ENCODE measurements at places on chromosomes 5 and 9. TPM values are rescaled to one million over a fixed set of nuclear protein-coding genes. Genes with fewer than 3 reads are reported as not detected.
A peak's percentile ranks its signal among the peaks of the same experiment; 100 is the strongest.

DNA sequence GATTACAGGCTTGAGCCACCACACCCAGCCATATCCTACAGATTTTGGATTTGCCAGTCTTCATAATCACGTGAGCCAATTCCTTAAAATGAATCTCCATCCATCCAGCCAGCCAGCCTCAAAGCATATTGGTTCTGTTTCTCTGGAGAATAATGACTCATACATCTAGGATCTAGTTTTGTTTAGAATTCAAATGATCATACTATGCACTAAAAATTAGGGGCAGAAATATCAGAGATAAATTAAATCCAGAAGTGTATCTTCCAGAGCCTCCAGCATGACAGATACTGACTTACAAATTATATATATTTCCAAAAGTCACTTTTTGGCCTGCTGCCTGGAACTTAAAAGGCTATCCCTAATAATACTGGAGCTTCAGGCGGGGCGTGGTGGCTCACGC lies 119.1 kb upstream of the NR5A1 start:
- H3K27me3 ChIP-seq = peaks cover 3% of the 10 kb centered on the region
- DNase-seq = no peak
- H3K36me3 ChIP-seq = no peaks in the 10 kb centered on the region
- H3K4me3 ChIP-seq = no peak overlapping the region
- no peak overlapping the region for H3K27ac ChIP-seq

- peaks cover 2% of the 10 kb centered on the region for H3K4me1 ChIP-seq
- peak; percentile 35 for DNase-seq
- H3K27ac ChIP-seq = no peak overlapping the region
- peaks cover 68% of the 10 kb centered on the region for H3K27me3 ChIP-seq
- no peak overlapping the region for H3K4me3 ChIP-seq
- H3K36me3 ChIP-seq = no peaks in the 10 kb centered on the region
Observed at GRCh38 chr9:124054582-124055227, 43.1 kb downstream of the LHX2 start.

DNA sequence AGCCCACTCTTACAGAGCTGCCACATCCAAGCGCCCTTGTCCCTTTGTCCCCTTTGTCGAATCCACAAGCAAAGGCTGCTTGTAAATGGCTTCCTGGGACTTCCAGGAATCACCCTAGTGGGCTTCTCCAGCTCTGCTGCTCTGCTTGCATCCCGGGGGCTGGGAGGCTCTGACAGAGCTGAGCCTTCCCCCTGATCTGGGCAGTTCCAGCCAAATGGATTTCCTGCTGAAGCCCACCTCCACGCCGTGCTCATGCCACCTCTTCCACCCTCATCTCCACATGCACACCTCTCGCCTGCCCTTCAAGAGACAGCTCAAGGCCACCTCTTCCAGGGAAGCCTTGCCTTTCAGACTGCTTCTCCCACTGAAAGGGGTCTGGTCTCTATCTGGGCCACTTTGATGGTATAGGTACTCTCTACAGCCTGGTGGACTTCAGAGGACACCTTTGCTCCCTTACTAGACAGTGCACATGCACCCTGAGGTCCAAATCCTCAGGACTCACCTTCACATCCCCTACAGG lies 106.2 kb downstream of the LHFPL2 start:
- no peaks in the 10 kb centered on the region for H3K27me3 ChIP-seq
- no peak overlapping the region for H3K27ac ChIP-seq
- H3K4me1 ChIP-seq = no peaks in the 10 kb centered on the region
- H3K4me3 ChIP-seq = no peak overlapping the region
- H3K36me3 ChIP-seq = no peaks in the 10 kb centered on the region

DNA sequence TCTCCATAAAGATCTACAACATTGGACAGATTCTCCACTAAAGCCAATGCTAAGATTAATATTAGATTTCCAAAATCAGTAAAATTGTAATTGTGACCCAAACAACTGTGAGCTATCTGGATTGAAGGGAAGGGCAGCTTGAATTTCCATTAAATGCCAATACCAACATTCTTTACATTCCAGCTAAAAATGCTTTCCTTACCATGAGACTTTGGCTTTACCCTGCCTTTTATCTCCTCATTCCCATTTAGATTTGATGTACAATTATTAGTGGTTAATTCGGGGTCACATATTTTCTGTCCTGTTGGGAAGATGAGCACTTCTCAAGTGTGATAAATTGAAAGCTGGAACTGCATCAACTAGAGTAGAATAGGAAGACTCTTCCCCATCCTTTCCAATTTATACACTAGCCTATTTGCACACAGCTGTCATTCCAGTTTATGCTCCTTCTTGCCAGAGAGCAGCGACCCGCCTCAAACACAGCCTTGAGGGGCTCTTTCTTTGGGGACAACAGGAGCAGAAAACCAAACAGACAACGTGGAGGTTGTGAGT lies 33.1 kb upstream of the MYOT start:
- H3K27me3 ChIP-seq = no peaks in the 10 kb centered on the region
- no peaks in the 10 kb centered on the region for H3K36me3 ChIP-seq
- DNase-seq = no peak
- no peak overlapping the region for H3K27ac ChIP-seq

DNA sequence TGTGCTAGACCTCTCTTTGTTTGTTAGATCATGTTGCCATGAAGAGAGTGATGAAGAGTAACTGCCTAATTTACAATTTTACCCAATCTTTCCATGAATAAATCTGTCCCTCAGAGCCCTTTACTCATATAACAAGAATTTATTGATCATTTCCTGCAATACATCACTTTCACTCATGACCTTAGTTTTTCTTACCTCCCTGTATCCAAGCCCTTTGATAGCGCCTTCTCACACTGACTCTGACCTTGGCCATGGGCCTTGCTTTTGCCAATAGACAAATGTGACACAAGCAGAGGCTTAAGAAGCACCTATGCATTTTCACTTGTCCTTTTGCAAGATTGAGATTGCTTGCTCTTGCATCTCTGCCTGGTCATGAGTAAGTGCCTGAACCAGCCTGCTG lies 288.1 kb downstream of the NNT start:
- DNase-seq = no peak
- H3K27ac ChIP-seq = no peak overlapping the region
- H3K4me1 ChIP-seq = no peaks in the 10 kb centered on the region
- H3K4me3 ChIP-seq = no peak overlapping the region

GRCh38 chr5:170731052-170731451 lies 52.5 kb upstream of the GABRP start:
- H3K4me3 ChIP-seq = no peak overlapping the region
- H3K27me3 ChIP-seq = peaks cover 14% of the 10 kb centered on the region
- H3K27ac ChIP-seq = no peak overlapping the region
- H3K36me3 ChIP-seq = no peaks in the 10 kb centered on the region
- H3K4me1 ChIP-seq = no peaks in the 10 kb centered on the region
- no peak for DNase-seq

- DNase-seq = no peak
- H3K4me3 ChIP-seq = no peak overlapping the region
- H3K4me1 ChIP-seq = no peaks in the 10 kb centered on the region
- no peaks in the 10 kb centered on the region for H3K36me3 ChIP-seq
Observed at GRCh38 chr5:126531543-126532120, 63.4 kb downstream of the ALDH7A1 start.

- no peak overlapping the region for H3K4me3 ChIP-seq
- peaks cover 3% of the 10 kb centered on the region for H3K27me3 ChIP-seq
- H3K4me1 ChIP-seq = no peaks in the 10 kb centered on the region
Observed at GRCh38 chr9:109745335-109746283, 34.4 kb upstream of the PALM2AKAP2 start.

DNA sequence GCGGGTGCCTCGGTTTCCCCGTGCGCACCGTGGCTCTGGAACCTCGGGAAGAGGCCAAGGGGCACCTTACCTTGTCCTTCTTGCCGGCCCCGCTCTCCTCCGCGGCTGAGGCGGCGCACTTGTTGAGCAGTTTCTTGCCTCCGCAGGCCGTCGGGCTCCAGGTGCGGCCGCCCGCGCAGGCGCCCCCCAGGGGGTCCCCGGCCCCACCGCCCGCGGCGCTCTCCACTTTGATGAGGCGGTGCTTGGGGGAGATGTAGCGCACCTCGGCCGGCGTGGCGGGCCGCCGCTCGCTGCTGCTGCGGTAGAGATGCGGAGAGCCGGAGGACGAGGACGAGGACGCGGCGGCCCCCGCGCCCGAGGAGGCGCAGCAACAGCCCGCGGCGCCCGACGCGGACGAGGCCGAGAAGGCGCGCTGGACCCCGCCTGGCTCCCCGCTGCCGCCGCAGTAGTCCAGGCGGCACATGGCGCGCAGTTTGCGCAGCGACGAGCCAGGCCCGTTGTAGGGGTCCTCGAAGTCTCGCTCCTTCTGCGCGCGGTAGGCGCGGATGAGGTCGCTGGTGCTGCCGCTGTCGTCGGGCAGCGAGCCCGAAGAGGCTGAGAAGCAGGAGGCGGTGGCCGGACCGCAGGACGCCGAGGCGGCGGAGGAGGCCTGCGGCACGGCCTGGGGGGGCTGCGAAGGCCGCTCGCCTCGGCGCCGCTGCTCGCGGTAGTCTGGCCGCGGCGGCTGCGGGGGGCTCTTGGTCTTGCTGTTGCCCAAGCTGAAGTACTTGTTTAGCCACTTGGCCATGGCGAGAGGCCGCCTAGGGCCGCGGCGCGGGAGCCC lies 957 bp downstream of the SHB start:
- peak; percentile 18 for DNase-seq
- peaks cover 22% of the 10 kb centered on the region for H3K4me1 ChIP-seq
- H3K27ac ChIP-seq = no peak overlapping the region

- H3K4me3 ChIP-seq = no peak overlapping the region
- H3K27ac ChIP-seq = no peak overlapping the region
- no peaks in the 10 kb centered on the region for H3K4me1 ChIP-seq
- peaks cover 8% of the 10 kb centered on the region for H3K27me3 ChIP-seq
- DNase-seq = no peak
- no peaks in the 10 kb centered on the region for H3K36me3 ChIP-seq
Observed at GRCh38 chr5:95369782-95370181, 21.4 kb upstream of the FAM81B start.

DNA sequence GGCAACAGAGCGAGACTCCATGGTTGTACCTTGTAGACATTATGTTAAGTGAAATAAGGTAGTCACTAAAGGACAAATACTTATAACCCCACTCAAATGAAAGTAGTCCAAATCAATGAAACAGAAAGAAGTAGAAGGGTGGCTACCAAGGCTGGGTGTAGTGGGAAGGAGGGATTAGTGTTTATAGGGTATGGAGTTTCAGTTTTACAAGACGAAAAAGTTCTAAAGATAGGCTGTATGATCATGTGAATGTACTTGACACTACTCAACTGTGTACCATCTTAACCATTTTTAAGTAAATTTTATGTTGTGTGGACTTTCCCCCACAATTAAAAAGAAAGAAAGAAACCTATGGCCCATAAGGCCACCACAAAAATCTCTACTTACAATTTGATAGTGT lies 32.2 kb downstream of the ALDH7A1 start:
- no peak overlapping the region for H3K27ac ChIP-seq
- H3K4me3 ChIP-seq = no peak overlapping the region
- no peaks in the 10 kb centered on the region for H3K27me3 ChIP-seq
- DNase-seq = no peak

- H3K4me3 ChIP-seq = no peak overlapping the region
- peak overlapping the region; percentile 22 for H3K27ac ChIP-seq
- H3K27me3 ChIP-seq = no peaks in the 10 kb centered on the region
- no peak for DNase-seq
Observed at GRCh38 chr5:10420468-10420867, 21.2 kb upstream of the ROPN1L start.

GRCh38 chr5:50964746-50965653 lies 298.6 kb downstream of the PARP8 start:
- H3K4me3 ChIP-seq = no peak overlapping the region
- peaks cover 2% of the 10 kb centered on the region for H3K36me3 ChIP-seq
- no peak overlapping the region for H3K27ac ChIP-seq
- peaks cover 84% of the 10 kb centered on the region for H3K27me3 ChIP-seq
- peaks cover 40% of the 10 kb centered on the region for H3K4me1 ChIP-seq
- no peak for DNase-seq

GRCh38 chr9:68802525-68803015 lies 97.5 kb downstream of the PIP5K1B start:
- no peak overlapping the region for H3K27ac ChIP-seq
- H3K4me3 ChIP-seq = no peak overlapping the region
- H3K4me1 ChIP-seq = no peaks in the 10 kb centered on the region
- DNase-seq = peak; percentile 40
- H3K27me3 ChIP-seq = peaks cover 4% of the 10 kb centered on the region
- H3K36me3 ChIP-seq = no peaks in the 10 kb centered on the region

DNA sequence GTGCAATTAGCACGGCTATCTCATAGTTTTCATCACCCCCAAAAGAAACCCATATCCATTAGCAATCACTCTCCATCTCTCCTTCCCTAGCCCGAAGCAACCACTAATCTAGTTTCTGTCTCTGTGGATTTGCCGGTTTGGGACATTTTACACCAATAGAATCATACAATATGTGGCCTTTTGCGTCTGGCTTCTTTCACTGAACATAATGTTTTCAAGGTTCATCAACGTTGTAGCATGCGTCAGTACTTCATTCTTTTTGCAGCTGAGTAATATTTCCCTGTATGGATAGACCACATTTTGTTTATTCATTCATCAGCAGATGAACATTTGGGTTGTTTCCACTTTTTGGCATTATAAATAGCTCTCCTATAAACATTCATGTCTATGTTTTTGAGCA lies 75.4 kb upstream of the TBC1D2 start:
- no peak overlapping the region for H3K27ac ChIP-seq
- DNase-seq = no peak
- no peaks in the 10 kb centered on the region for H3K4me1 ChIP-seq

DNA sequence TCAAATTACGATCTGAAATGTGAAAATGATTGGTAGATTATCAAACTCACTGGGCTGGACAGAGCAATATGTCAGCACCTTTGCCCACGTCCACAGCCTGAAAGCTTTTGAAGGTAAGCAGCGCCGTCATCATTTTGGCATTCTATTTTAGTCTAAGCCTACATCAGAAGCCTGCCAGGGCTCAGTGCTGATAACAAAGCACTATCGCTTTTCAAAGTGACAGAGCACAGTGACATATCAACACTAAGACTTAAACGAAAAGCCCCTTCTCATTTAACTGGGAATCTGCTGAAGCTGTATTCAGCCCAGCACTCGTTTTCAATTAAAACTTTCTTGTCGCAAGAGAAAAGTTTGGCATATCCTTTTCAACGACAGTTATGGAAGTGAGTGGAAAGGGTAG lies 1076.3 kb downstream of the PTPRD start:
- no peaks in the 10 kb centered on the region for H3K36me3 ChIP-seq
- no peak overlapping the region for H3K4me3 ChIP-seq
- H3K27ac ChIP-seq = no peak overlapping the region

GRCh38 chr9:97660340-97660739 lies 26.7 kb downstream of the NCBP1 start:
- no peak overlapping the region for H3K4me3 ChIP-seq
- peaks cover 39% of the 10 kb centered on the region for H3K36me3 ChIP-seq
- H3K4me1 ChIP-seq = peaks cover 8% of the 10 kb centered on the region
- DNase-seq = no peak
- H3K27me3 ChIP-seq = no peaks in the 10 kb centered on the region

The HTR4 gene
- total RNA-seq = not detected

The TMEM8B gene
- 3.1 TPM for total RNA-seq

The HTR1A gene
- total RNA-seq = not detected

The TNC gene
- 1.3 TPM for total RNA-seq

The PROB1 gene
- 5.5 TPM for total RNA-seq

The AQP7 gene
- not detected for total RNA-seq

The FBP1 gene
- 1.2 TPM for total RNA-seq

The TRPM6 gene
- not detected for total RNA-seq

Data from activated naive CD8-positive, alpha-beta T cell treated with anti-CD3 and anti-CD28 coated beads for 36 hours (primary cell).